ENCODE measurements at places on chromosomes 6 and 20. TPM values are rescaled to one million over a fixed set of nuclear protein-coding genes. Genes with fewer than 3 reads are reported as not detected.

The MARCKS gene
- total RNA-seq: 158 TPM

The ANKRD66 gene
- total RNA-seq: not detected

GRCh38 chr6:46795816-46796215, 2.6 kb downstream of the MEP1A start:
- peaks cover 25% of the 10 kb centered on the region for H3K27me3 ChIP-seq
- H3K36me3 ChIP-seq: no peaks in the 10 kb centered on the region
- no peak for DNase-seq
- H3K27ac ChIP-seq: no peak overlapping the region

- no peak overlapping the region for H3K4me3 ChIP-seq
- peaks cover 12% of the 10 kb centered on the region for H3K36me3 ChIP-seq
- no peak for DNase-seq
- no peak overlapping the region for H3K27ac ChIP-seq
- H3K4me1 ChIP-seq: peaks cover 22% of the 10 kb centered on the region
Measured at GRCh38 chr6:15476631-15477380, 186.0 kb downstream of the DTNBP1 start.

- no peaks in the 10 kb centered on the region for H3K36me3 ChIP-seq
- H3K4me3 ChIP-seq: no peak overlapping the region
- peaks cover 14% of the 10 kb centered on the region for H3K4me1 ChIP-seq
- peaks cover 63% of the 10 kb centered on the region for H3K27me3 ChIP-seq
Measured at GRCh38 chr20:60690771-60691170, 561.3 kb upstream of the CDH4 start.

DNA sequence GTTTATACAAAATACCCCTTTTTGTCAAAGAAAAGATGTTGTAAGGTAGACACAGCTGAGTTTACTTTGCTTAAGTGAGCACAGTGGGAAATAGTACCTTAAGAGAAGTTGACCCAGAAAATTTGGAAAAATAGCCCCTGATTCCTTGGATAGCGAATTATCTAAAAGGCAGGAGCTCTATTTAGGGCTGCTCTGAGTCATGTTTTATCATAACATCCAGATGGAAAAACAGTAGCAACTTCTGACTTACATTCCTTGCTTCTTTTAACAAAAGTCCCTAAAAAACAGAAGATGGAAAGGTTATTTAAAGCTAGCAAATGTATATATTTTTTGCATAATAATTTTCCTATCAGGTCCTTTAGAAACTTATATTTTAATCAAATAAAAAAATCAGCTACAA, 59.0 kb downstream of the THEMIS start:
- H3K27me3 ChIP-seq: no peaks in the 10 kb centered on the region
- H3K4me3 ChIP-seq: no peak overlapping the region
- H3K27ac ChIP-seq: no peak overlapping the region
- DNase-seq: no peak

- H3K27me3 ChIP-seq: no peaks in the 10 kb centered on the region
- peaks cover 2% of the 10 kb centered on the region for H3K4me1 ChIP-seq
- DNase-seq: no peak
- no peak overlapping the region for H3K4me3 ChIP-seq
- no peak overlapping the region for H3K27ac ChIP-seq
Measured at GRCh38 chr6:141877275-141877983, 255.3 kb upstream of the GJE1 start.

- H3K4me1 ChIP-seq: no peaks in the 10 kb centered on the region
- H3K27me3 ChIP-seq: peaks cover 3% of the 10 kb centered on the region
- H3K36me3 ChIP-seq: no peaks in the 10 kb centered on the region
- no peak overlapping the region for H3K27ac ChIP-seq
- no peak overlapping the region for H3K4me3 ChIP-seq
- DNase-seq: no peak
Measured at GRCh38 chr6:112342511-112342910, 4.6 kb upstream of the RFPL4B start.

DNA sequence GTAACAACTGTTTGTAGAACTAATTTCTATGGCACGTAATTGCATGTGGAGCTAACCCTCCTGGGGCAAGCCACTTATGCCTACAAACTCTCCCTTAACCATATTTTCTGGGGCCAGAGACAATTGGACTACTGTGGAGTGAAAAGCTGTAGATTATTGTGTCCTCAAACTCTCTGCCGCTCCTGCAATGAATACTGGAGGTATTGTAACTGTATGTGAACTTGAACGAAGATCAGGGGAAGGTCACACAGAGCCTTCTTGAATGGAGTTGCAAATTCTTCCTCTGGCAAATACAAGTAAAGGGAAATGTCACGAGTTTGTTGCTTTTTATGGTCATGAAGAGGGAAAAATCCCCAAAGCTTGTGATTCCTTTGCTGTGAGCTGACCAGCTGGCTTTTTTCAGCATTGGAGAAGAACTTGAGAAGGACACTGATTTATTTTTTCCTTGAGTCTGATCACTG, 18.2 kb downstream of the AKAP12 start:
- no peak for DNase-seq
- H3K4me3 ChIP-seq: no peak overlapping the region
- H3K27me3 ChIP-seq: peaks cover 30% of the 10 kb centered on the region

Measured in progenitor cell of endocrine pancreas (in vitro differentiated cells).